Mesenteric fat pad (tissue), 1 donor: ENCODE measurements at places on chromosomes 16 and 17. TPM values are rescaled to one million over a fixed set of nuclear protein-coding genes. Genes with fewer than 3 reads are reported as not detected.
A peak's percentile ranks its signal among the peaks of the same experiment; 100 is the strongest.

Gene NAGS
- 0.80 TPM for total RNA-seq

DNA sequence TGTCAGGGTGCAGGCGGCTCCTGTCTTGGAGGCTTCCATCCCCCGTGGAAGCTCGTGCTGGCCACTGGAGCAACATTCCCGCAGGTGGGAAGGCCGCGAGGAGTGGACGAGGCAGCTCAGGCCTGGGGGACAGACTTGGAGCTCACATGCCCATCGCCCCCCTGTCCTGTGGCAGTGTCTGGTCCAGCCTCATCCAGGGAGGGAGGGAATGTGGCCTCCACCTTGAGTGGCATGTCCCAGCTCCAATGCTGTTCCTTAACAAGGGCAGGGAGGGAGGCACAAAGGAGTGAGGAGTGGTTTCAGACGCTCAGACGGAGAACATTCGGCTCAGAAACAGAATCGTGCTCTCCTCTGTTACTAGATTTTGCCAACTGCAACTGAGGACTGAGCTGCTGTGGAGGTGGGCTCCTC is 159.4 kb upstream of the CHMP6 start:
- no peak for DNase-seq

DNA sequence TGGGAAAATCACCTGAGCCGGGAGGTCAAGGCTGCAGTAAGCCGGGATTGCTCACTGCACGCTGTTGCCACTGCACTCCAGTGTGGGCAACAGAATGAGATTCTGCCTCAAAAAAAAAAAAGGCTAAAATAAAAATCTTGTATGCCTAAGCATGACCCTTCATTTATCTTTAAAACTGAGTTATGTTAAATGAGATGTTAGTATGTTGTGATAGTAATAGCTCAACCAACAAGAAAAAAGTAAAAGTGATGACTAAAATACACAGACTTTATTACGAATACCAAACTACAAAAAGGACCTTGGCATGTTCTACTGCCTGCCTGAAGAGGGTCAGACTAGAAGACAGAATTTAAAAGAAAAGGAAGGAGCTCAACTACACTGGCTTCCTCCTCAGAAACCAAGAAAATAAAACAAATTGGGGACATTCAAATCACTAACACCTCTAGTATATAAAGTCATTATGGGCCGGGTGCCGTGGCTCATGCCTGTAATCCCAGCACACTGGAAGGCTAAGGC is 4.4 kb downstream of the SMURF2 start:
- no peak for DNase-seq

GRCh38 chr16:29898135-29898803 is 1.1 kb downstream of the SEZ6L2 start:
- no peak for DNase-seq

DNA sequence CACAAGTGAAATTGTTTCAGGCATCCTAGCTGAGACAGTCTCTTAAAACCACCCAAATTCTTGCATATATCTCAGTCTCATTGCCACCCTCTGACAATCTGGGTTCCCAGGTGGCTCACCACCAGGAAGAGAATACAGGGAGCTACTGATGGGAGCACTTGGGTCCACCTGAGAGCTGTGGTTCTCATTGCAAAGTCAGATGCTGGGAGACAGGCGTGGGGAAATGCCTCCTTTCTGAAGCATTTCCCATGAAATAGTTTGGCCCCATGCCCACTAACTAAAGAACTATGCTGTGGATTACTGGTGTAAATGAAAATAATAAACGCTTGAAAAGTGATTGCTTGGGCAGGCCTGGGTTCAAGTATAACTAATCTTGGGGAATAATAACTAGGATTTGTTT is 70.3 kb downstream of the CMC2 start:
- DNase-seq = no peak

DNA sequence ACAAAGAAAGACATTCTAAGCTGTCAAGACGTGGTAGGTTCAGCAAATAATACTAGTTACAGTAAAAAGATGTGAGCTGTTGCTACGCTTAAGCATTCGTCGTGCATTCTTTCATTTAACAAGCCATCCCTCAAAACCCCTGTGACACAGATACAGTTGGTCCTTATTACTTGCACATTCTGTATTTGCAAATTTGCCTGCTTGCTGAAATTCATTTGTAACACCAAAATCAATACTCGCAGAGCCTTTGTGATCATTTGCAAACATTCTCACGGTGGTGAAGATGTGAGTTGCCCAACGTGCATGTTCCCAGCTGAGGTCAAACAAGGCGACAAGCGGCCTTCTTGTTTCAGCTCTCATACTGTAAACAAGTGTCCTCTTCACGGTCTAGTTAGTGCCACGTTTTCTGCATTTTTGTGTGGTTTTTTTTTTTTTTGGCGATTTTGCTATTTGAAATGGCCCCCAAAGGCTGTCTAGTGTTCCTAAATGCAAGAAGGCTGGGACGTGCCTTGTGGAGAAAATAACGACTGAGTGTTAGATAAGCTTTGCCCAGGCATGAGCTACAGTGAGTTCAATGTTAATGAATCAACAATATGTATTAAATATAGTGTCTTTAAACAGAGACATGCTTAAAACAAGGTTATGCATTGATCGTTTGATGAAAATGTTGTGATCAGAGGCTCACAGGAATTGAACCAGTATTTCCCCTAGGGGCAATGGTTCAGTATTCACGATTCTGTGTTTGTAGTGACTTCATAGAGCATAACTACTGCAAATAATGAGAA is 84.1 kb downstream of the RAB11FIP4 start:
- no peak for DNase-seq

DNA sequence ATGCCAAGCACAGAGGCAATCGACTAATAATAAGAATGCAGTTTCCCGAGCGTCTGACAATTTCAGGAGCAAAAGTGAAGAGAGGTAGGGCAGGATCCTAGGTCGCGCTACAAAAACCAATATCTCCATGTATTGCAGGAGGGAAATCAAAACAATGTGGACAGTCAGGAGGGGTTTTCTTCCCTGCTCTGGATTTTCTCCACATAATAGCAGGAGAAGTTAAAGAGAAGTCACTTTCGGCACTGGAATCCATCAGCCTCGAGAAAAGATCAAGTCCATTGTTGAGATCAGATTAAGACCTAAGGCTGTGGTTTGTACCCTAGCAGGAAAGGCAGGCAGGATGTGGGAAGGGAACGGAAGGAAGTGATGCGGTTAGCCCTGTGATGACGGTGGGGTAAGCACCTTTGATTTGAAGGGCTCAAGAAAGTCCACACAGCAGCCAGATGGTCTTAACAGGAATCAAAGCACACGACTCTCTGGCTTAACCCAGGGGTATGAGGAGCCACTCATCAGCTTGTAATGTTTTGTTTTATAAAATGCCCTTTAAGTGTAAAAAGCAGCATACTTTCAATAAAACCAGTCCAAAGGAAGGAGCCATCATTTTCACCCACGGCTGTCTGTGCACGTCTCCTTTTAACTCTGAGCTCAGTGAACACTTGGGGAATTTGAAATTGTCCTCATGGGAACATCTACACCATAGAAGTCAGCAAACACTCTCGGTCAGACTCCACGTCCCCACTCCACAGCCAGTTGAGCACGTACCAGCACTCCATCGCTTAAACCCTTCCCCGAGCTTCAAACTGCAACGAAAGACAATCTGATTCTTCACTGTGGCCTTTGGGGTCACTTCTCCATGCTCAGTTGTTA is 15.8 kb upstream of the AKTIP start:
- no peak for DNase-seq

DNA sequence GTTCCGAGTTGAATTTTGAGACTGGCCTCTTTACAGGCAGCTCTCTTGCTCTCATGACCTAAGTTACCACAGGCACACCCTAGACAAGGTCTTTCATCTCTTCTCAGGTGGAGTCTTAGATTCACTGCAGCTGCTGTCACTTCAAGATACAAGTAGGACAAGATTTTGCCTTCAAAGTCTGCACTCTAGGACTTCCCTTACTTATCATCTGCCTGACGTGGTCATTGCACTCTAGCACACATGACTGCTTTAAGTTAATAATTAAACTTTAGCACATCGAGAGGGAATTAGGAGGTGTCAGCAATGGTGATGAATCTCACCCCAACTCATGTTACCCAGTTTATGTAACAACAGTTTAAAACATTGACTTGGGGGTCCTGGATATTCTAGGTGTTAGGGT is 25.6 kb downstream of the RNF135 start:
- DNase-seq = no peak

DNA sequence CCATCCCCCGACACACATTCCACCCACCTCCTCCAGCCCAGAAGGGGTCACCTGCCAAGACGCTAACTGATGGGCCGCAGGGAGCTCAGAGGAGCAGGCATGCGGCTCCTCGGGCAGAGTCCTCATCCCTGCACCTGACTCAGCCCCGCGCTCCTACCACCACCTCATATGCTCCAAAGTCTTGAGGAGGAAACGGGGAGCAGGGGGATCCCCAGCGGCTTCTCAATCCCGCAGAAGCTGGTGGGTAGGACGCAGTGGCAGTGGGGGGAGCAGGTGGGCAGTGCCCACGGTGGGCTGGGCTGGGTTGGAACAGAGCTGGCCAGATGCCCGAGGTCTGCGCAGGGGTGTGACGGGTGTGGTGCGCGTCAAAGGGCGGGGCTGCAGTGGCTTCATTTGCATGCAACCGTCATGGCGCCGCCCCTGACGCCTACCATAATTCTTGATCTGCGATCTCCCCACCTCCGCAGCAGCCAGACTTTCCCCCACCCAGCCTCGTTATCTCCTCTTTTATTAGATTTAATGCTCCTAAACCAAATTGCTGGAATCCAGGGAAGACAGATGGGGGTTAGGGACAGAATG is 39.0 kb upstream of the EMP2 start:
- no peak for DNase-seq

DNA sequence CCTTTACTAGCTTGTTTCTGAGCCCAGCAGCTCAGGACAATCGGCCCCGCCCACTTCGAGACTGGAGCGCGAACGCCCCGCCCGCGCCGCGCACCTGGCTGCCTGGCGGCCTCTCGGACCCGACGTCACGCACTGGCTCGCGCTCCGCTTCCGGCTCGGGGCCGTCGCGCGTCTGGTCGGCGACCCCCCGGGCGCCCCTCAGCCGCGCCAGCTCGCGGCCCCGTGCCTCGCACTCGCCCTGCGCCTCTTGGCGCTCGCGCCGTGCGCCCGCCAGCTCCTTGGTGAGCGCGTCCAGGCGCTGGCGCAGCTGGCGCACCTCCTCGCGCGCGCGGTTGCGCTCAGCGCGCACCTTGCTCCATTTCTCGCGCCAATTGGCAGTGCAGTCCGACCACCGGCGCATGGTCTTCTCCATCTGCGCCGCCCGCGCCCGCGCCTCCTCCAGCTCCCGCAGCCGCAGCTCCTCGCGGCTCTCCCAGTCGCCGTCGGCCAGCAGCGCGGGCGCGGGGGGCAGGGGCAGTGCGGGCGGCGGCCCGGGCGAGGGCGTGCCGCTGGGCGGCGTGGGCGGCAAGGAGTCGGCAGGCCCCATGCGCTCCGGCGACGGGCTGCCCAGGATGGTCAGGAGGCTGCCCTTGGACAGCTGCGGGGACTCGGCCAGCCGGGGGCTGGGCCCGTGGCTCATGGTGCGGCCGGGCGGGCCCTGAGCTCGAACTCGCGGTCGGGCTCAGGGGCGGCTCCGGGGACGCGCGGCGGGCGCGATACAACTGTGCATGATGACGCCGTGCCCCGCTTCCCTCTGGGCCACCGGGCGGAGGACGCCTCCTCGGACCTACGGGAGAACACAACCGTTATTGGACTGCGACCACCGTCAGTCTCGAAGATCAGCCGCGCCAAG is 7.6 kb downstream of the CCDC102A start:
- no peak for DNase-seq

DNA sequence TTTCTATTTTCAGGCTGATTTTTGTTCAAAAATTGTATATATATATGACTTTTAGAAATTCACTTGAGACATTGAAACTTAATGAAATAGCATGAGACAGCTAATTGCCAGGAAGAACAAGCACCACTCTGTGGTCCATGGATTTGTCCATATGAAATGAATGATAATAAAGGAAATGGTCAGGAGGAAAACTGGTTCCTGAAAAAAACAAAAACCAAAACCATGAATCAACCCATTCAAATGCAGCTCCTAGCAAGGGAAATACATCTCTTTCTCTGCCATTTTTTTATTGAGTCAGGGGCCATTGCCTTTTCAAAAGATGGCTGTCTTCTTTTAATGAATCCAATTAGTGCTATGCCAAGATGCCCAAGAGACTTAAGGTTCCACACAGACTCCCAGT is 230.7 kb downstream of the SLC39A11 start:
- DNase-seq = no peak

DNA sequence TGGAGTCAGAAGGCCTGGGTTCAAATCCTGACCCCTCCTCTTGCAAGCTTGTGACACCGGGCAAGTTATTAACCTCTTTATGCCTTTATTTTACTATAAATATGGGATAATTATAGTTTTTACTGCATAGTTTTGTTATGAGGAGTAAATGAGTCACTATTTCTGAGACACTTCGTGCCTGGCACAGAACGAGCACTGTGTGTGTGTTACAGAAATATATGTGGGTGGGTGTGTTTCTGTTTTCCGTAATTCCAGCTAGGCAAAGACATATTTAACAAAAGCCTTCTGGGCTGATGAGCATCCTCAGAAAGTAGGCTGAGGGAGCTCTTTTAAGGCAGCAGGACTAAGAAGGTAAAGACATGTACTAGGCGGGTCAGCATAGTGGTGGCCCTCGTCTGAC is 417.9 kb downstream of the MAF start:
- no peak for DNase-seq

GRCh38 chr16:51820176-51820575 is 669.1 kb upstream of the SALL1 start:
- DNase-seq = no peak

- no peak for DNase-seq
These were observed 119.2 kb upstream of the NETO2 start for GRCh38 chr16:47262938-47263337.

GRCh38 chr16:84819644-84820304 is at the start of gene CRISPLD2:
Gene CRISPLD2 (plus strand): TSS chr16:84819985. CDS start chr16:84838496, 18,511 bp downstream.
- peak; percentile 97 for DNase-seq
